ENCODE measurements at places on chromosomes 3 and 15.

GRCh38 chr3:16849795-16850194 lies 35.0 kb upstream of the PLCL2 start:
- DNase-seq = no peak

DNA sequence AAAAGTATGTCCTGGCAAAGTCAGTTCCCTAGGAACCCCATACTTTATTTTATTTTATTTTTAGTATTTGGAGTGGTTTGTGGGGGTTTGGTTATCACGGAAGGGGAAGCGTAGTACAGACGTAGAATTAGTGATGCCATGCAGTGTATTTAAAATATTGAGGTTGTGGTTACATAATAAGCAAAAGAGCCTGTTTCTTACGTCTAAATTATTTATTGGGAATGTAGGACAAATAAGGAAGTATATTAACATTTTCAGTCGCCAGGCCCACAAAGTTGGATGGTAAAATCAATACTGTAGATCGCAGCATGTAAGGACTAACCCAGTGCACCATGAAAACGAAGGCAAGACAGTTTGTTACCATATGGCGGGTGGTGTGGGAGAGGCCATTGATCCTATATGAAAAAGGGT lies 558 bp downstream of the DTWD1 start:
- no peak for DNase-seq

DNA sequence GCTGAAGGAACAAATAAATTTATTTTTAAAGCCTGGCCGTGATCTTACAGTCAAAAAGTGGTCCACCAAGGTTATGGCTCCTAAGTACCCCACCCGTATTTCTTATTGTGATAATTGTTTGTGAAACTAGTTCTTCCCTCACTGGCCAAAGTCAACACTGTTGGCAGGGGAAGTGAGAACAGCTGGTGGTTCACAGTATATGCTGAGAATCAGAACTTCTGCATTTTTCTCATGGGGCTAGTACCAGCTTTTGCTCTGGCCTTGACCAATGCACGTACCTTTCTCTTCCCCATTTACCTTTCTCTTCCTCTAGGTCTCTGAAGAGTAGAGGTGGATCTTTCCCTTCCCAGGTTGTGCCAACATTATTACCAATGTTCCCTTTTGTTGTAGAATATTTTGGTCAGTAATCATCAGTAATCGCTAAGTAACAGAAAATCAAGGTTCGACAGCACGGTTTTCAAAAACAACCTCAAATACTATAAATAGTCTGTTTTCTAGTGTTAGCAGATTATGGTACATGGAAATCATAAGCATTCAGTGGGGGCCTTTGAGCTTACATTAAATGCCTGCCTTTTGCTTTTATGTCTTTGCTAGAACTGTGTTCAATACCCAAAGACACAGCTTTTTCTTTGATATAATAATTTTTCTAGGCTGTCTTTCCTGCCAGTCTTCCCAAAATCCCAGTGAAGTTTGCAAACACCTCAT lies 268.0 kb downstream of the LPP start:
- DNase-seq = no peak

DNA sequence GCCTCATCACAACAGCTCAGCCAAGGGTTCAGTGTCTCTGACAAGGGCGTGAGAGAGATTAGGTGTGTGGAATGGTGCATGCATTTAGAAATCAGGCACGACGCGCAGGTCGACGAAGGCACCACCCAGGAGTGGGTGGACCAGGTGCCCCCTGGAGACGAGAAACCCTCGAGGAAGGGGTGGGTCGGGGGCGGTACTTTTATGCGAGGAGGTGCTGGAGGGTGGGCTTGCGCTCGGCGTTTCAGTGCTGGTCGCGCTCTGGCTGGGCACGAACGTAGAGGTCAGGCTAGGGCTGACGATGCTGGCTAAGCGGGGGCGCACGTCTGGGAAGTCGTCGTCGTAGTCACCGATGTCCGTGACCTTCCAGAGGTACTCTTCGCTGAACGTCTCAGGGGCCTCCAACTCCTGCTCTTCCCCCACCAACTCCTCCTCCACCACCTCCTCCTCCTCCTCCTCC lies 393 bp downstream of the ERICH6 start:
- no peak for DNase-seq

- DNase-seq = no peak
Measured at GRCh38 chr3:71885006-71885405, 100.1 kb upstream of the PROK2 start.

DNA sequence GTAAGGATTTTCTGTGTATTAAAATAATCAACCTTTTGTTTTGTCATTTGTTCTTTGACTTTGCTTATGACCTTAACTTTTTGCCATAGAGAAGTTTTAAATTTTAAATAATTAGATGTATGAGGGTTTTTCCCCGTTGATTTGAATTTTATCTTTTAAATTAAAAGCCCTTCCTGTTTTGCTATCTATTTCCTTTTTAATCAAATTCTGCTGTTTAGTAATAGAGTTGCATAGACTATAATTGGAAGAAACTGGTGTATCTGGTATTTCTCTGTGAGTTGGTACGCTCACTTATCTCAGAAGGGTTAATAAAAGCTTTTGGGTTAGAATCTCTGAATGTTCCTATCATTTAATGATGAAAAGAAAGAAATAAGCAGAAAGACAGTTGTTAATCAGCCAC lies 82.2 kb downstream of the LRRC3B start:
- no peak for DNase-seq

- DNase-seq = peak; percentile 16
Measured at GRCh38 chr3:48919215-48920138, 835 bp downstream of the ARIH2 start.

- no peak for DNase-seq
Measured at GRCh38 chr3:194058189-194058571, 77.8 kb upstream of the HES1 start.

DNA sequence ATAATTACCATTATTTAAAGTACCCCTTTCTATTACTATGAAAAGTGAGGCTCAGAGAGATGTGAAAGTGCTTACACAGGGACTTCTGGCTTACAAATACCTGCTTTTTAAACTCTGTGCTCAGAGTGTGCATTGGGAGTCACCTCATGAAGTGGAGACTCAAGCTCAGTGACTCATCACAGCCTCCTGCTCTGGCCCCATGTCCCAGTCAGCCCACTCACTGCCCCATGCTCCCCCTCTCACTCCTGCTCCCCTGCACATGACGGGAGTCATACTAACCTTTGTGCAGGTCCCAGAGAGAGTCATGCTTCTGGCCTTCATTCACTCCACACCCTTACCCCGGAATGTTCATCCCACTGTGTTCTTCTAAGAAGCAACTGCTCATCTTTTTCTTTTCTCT lies 20.2 kb downstream of the CCR1 start:
- DNase-seq = no peak

- no peak for DNase-seq
Measured at GRCh38 chr15:80856809-80857377, 77.7 kb downstream of the CEMIP start.

- no peak for DNase-seq
Measured at GRCh38 chr3:130950124-130950523, 56.2 kb downstream of the ATP2C1 start.

DNA sequence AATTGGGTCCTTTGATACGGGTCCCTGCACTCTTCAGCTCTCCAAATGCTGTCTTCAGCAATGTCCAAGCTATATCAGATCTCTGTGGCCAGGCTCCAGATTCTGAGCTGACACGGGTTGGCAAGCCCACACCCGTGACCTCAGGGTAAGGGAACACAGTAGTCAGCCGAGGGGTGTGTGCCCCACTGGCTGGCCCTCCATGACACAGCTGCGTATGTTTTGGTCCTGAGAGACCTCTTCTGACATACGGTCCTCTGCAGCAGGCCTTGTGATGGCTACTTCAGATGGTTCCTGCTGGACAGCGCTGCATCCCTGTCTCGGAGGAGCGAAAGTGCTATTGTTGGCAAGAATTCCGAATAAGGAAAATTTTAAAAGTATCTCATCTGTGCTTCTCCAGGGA lies 85.2 kb upstream of the ADAMTS17 start:
- no peak for DNase-seq

- no peak for DNase-seq
Measured at GRCh38 chr3:46091046-46091445, 63.8 kb upstream of the XCR1 start.

GRCh38 chr3:13522236-13522635 lies 26.7 kb upstream of the FBLN2 start:
- DNase-seq = no peak

- no peak for DNase-seq
Measured at GRCh38 chr3:9986230-9986725, 363 bp downstream of the EMC3 start.

DNA sequence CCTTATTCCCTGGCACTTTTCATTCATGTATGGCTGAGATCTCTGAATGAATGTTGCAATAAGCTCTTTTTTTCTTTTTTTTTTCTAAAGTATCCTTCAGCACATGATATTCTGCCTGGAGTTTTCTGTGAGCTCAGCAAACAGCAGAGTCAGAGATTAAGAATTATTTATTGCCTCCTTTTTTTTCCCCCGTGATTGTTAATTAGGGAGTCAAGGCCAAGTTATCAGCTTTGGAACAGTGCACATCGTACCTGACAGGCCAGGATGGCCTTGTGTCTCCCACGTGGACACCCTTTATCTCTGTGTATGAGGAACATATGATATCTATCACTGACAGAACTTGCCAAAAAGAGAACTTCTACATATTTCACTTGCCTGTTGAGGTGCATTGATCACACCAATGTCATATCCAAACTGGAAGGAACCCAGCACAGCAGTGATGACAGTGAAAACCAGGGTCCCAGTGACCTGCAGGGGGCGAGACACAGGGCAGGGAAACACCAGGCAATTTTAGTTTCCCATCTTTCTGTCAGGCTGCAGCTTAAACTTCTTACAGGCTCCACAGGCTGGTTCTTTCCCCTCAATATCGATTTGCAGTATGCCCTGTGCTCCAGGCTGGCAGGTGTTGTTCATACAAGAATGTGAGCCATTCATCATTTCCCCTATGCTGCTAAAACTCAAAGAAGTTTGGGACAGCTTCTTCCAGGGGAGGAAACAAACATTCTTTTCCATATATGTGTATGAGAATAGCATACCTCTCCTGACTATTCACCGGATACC lies 8.2 kb downstream of the SLC2A2 start:
- no peak for DNase-seq
